Daoy (cell line): ENCODE measurements at places on chromosomes 16 and 17.

DNA sequence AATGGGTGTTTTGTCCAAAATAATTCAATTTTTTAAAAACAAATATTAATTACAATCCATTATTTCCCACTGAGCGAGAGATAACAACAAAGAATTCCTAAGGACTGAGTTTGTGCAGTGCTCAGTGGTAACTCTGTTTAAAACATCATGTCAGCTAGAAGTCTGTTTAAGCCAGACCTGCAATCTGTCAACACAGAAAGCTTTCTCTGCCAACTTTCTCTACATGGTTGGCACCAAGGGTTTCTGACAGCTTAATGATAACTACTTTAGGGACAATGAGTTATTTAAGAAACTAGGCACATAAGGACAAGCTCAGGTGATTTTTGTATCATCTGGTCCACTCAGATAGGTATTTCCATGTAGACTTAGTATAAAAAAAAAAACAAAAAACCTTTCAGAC is 81.8 kb downstream of the WDR59 start:
- no peak for DNase-seq

GRCh38 chr17:52606590-52606989 is 448.1 kb upstream of the CA10 start:
- DNase-seq, result no peak

DNA sequence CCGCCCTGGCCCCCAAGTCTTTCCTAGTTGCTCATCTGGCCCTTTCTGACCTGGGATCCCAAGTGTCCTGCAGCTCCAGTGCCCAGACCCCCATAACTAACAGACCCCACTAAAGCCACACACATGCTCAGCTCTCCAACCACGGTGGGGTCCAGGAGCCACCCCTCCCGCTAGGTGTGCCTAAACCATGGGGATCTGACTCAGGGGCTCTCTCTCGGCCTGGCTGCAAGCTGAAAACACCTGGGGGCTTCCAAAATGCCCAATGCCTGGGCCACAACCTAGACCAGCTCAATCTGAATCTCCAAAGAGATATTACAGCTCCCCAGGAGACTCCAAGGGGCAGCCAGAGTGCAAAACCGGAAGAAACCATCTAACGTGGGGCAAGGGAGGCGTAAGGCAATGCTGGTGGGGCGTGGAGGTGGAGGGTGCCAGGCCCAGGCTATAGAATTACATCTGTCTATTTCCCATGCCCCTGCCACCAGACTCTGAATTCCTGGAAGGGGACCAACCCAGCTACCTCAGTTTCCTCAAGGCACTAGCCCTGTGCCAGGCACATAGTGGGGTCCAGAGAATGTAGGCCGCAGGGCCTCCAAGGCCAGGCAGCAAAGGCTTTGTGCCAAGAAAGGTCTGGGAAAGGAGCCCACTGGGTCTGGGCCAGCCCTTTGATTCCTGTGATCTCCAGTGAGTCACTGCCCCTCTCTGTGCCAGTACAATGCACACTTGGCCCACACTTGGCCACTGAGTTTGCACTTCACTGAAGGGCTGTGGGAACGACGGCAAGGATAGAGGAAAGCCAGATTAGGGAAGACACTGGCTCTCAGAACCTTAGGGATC is 3.3 kb downstream of the CD2BP2 start:
- DNase-seq, result peak; percentile 84

DNA sequence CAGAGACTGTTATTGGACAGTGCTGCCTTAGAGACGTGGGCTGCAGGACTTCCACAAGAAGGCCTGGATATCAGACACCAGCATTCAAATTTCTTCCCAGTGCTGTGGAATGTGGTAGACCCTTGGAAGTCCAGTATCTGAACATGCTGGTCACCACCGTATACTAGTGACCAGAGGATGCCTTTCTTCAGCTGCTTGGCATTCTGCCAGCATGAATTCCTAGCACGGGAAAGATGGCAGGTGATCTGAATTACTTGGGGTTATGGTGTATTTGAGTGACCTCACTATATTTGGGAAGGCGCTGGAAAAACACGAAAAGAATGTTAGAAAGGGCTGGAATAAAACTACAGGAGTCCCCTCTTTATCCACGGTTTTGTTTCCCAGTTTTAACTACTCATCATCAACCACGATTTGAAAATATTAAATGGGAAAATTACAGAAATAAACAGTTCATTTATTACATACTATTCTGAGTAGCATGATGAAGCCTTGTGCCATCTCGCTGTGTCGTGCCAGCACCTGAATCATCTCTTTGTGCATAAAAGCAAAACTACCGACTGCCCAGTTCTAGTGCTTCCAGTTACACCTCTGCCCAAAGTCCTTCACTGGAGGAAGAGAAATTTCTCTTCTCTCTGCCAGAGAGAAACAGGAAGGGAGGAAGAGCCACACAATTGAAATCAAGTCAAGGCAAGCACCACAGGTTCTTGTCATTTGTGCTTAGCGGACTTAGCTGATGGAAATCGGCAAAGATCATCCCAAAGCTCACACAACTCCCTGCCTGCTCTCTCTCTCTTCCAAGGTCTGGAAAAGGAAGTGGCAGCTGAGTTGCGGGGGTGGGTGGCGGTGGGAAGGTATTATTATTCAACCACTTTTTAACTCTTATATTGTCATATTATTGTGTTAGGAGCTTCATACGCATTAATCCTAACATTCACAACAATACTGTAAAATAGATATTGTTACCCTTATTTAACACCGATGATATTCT is 1.4 kb upstream of the CHST4 start:
- no peak for DNase-seq

- no peak for DNase-seq
Observed at GRCh38 chr17:65108152-65108551, 29.0 kb upstream of the RGS9 start.

DNA sequence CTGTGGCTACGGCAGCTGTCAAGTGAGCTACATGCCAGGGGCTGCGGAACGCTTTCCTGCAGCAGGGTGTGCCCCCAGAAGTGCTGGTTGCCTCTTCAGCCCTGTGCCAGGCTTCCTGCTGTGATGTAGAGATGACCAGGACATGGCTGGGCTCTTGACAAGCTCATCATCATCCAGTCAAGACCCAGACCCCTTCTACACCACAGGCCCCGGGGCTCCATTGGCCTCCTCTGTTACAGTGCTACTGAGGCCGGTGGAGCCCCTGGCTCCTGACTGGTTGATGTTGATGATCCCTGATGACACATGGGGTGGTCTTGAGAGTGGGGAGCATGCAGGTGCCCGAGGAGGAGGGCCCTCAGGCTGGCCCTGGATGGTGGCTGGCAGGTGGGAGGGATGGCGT is 50.1 kb downstream of the B9D1 start:
- DNase-seq, result no peak

- DNase-seq, result no peak
Observed at GRCh38 chr16:89484923-89485679, 5.3 kb downstream of the ANKRD11 start.

DNA sequence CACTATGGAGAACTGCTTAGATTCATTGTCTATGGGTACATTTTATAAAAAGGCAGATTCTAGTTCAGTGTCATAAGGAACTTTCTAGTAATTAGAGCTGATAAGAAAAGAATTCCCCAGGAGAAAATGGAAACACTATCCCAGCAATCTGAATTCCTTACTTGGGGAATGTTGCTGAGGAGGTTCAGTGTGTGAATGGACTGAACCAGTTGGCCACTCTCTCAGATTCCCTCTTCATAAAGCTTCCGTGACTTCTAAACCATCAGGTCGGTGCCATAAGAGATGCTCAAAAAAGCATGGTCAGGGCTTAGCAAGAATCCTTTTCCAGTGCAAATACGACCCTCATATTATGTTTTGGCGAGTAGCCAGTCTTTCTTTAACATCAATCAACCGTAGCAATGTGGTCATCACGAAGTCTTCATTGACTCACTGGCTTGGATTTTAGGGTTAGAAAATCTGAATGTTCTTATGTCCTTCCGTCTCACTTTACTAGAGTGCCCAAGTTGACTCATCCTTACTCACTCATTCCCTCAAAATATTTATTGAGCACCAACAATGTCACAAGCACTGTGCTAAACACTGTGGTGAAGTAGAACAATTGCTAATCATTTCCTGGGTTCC is 102.7 kb upstream of the HLF start:
- DNase-seq, result peak; percentile 83

GRCh38 chr17:48162306-48162934 is 54.9 kb downstream of the SNX11 start:
- DNase-seq, result no peak

GRCh38 chr17:75738218-75738802 is 17.1 kb downstream of the ITGB4 start:
- no peak for DNase-seq

- peak; percentile 18 for DNase-seq
Observed at GRCh38 chr17:7997186-7997585, 5.2 kb upstream of the GUCY2D start.

- DNase-seq, result no peak
Observed at GRCh38 chr16:62620275-62620674, 584.0 kb upstream of the CDH8 start.

- DNase-seq, result no peak
Observed at GRCh38 chr17:68246271-68247028, 1.4 kb upstream of the AMZ2 start.
